ENCODE measurements at places on chromosomes 2 and 18.
A peak's percentile ranks its signal among the peaks of the same experiment; 100 is the strongest.

- no peak for DNase-seq
Observed at GRCh38 chr2:46273919-46274318, 23.3 kb upstream of the EPAS1 start.

GRCh38 chr2:174125090-174125489, 123.2 kb downstream of the OLA1 start:
- DNase-seq, result peak; percentile 78

DNA sequence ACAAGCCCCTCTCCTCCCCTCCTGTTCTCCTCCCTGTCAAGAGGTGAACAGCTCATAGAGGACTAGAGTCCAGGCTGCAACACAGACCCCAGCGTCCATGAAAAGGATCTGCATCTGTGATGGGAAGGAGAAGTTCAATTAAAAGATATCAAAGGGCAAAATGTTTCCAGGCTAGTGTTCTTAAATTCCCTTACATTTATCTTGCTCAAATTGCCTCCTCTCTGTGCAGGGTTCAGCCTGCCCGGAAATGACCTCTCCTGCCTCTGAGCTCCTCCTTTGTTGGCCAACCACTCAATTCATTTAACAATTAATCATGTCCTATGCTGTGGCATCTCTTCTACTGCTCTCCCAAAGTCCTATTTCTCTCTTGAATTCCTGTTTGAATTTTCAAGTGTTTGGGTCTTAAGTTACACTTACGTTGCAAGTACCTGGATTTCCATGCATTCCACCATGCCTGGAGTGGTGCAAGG, 105.3 kb downstream of the TSN start:
- DNase-seq, result no peak

GRCh38 chr2:194385376-194385775, 1271.7 kb upstream of the SLC39A10 start:
- DNase-seq, result no peak

DNA sequence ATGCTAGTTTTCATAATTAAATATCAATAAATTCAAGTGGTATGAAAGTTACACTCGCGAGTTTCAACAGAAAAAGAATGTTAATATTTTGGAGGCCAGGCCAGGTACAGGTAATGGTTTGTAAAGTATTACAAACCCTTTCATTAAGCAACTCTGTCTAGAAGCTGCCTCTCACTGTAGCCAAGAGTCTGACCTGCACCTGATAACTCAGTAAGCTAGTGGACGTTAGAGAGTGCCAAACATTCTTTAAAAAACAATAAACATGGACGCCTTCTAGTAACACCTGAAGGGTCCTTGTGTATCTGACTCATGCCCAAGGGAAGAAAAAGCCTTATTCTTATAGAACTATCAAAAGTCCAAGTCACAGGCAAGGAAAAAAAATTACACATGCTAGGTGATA, 70.2 kb downstream of the MBD2 start:
- no peak for DNase-seq

DNA sequence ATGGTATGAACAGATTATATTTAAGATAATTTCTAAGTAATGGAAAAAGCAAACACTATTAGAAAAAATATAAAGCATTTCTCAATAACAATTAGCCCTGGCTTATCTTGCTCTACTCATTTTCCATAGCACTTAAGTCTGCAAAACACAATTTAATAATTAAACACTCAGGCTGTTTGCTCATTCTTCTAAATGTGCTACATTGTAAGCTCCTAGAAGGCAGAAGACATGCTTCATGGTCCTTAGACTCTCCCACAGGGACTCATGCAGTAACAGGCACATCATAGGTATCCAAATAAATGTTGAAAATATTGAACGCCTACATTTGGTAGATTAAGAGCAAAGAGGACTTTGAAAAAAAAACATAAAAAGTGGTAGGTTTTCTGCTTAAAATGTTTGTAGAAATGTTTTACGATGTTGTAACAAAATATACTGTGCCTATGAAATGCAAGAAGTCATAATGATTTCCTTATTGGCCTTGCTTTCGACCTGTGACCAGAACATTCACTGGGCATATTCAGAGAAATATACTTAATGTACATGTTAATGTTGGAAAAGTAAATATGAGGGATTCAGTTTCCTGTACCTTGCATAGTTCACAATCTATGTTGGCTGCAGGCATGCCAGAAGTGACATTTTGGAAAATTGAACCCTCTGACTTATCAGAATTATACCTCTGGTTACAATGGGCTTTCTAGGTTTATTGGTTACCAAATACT, 27.2 kb downstream of the G6PC2 start:
- no peak for DNase-seq

DNA sequence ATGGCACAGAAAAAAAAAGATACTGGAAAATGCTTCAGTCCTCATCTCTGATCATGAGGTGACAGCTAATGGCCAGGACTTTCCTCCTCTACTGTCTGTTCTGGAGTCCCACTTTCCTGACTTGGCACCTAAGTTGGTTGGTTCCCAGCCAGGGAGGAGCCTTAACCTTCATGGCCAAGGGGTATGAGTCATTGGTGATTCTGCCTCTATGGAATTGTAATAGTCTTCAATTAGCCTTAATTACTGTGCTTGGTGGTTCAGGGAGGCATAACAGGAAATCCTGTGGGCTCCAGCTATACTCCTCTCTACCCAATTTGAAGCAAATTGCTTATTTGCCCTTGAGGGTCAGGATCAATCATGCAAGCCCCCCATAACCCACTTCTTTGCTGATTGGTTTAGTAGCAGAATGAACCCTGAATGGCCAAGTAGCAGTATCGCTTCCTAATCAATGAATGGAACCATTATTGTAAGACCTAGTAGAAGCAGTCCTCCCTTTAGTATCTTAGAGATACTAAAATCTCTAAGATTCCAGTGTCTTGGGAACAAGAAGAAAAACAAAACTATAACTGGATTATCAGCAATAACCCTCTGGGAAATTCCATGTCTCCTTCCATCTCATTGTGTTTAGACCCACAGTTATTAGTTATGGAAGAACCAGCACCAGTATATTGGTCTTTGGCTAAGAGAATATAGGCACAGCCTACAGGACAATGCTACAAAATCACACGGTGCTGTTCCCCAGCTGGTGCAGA, 109.0 kb downstream of the COL6A3 start:
- no peak for DNase-seq

- no peak for DNase-seq
Observed at GRCh38 chr2:23449413-23449812, 64.4 kb downstream of the KLHL29 start.

DNA sequence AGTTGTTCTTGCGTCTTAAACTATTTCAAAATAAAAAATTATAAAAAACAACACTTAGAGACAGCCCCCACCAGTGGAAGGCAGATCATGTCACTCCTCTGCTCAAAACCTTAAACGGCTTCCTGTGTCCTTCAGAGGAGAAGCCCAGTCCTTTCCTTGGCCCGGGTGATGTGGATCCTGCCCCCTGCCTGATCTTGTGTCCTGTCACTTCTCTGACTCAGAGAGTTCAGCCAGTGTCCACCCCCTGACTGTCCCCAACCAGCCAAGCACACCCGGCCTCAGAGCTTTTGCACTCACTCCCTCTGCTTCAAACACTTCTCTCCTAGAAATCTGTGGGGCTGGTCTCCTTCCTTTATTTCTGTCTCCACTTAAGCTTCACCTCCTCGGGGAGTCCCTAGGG, 35.4 kb downstream of the TOGARAM2 start:
- no peak for DNase-seq

DNA sequence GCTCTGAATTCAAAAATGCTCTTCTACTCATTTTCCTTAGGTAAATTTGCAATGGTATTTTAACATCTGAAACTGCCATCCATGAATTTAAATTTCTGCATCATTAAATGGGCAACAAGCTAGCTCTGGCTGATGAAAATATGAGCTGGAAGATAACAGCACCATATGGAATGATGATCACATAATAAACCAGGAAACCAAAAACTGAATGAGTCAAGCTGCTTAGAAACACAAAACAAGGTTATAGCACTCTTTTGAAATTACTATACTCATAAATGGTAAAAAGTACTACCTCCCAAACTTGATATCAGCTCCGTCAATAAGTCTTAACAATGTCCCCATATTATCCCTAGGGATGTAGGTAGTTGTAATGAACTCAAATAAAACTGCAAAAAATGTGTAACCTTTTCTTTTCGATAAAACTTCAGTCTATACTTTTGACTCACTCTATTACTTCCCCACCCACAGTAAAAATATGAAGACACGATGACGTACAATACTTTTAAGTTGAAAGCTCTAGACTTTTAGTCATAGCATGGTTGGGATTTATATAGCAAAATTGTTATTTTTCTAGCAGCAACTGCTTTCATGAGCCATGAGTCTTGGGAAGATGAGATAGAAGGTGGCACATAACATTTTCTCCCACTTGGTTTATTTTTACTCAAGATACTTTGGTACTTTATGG, 396.7 kb downstream of the CDH2 start:
- DNase-seq, result no peak

- no peak for DNase-seq
Observed at GRCh38 chr18:36499938-36500337, 202.4 kb downstream of the FHOD3 start.

DNA sequence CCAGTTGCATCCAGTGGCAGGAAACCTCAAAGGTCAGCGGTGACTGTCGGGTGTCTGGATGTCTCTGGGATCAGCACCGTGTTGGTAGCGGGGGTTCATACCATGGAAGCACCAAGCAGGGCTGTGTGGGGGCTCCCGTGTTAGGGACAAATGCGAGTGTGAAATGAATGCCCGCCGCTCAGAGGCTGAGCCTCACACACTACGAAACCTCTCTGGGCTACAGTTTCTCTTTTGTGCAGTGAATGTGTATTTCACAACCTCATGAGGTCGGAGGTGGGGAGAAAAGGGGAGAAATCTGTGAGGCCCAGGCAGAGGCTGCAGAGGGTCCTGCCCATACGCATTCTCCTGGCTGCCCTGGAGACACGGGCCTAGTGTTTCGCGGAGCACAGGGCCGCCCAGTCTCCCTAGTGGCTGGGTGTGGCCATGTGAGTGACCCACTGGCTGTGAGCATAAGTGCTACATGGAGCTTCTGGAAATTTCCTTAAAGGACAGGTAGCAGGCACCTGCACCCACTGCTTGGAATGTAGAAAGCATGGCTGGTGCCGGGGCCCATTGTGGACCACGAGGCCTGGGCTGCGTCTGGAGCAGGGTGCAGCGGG, 138.0 kb upstream of the GLI2 start:
- DNase-seq, result no peak

- DNase-seq, result no peak
Observed at GRCh38 chr18:48422947-48423378, 13.8 kb upstream of the ZBTB7C start.

DNA sequence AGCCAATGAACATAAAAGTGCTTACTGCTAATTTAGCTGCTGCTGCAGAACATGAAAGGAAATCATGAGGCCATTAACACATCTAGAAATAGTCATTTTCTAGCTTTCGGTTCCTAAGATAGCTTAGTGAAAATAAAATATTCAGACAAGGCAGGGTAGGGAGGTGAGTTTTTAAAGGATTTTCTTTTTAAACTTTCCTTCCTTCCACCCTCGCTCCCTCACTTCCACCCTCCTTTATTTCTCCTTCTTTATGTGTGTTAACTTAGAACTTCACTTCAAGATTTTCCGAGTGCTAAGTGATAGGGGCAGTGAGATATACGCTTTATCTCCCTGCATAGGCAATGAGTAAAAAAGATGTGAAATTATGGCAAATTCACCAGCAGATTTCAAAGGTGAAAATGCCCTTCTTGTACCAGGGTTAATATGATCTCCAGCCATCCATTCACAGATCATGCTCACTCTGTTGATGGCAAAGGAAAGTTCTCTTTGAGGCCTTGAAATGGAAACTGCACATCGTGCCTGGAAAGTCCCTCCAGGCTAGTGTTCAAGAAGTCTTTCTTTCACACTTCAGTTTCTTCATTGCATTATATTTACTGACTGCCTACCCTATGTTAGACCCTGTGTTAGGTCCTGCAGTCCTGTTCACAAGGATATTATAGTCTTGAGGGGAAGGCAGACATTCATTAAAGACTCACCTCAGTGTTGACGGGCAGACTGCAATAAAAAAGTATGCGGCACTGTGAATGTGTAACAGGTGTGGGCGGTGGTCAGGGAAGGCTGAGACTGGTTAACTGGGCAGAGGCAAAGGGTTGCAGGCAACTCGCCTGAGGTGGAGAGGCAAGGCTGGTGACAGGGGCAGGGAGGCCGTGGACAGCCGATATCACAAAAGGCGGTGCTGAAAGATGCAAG, 200.8 kb downstream of the PLCL1 start:
- DNase-seq, result no peak

GRCh38 chr2:62938126-62938525, 112.5 kb upstream of the OTX1 start:
- no peak for DNase-seq

- no peak for DNase-seq
Observed at GRCh38 chr2:202060218-202060617, 12.8 kb upstream of the KIAA2012 start.

- no peak for DNase-seq
Observed at GRCh38 chr2:122138561-122138960, 383.1 kb downstream of the TSN start.

DNA sequence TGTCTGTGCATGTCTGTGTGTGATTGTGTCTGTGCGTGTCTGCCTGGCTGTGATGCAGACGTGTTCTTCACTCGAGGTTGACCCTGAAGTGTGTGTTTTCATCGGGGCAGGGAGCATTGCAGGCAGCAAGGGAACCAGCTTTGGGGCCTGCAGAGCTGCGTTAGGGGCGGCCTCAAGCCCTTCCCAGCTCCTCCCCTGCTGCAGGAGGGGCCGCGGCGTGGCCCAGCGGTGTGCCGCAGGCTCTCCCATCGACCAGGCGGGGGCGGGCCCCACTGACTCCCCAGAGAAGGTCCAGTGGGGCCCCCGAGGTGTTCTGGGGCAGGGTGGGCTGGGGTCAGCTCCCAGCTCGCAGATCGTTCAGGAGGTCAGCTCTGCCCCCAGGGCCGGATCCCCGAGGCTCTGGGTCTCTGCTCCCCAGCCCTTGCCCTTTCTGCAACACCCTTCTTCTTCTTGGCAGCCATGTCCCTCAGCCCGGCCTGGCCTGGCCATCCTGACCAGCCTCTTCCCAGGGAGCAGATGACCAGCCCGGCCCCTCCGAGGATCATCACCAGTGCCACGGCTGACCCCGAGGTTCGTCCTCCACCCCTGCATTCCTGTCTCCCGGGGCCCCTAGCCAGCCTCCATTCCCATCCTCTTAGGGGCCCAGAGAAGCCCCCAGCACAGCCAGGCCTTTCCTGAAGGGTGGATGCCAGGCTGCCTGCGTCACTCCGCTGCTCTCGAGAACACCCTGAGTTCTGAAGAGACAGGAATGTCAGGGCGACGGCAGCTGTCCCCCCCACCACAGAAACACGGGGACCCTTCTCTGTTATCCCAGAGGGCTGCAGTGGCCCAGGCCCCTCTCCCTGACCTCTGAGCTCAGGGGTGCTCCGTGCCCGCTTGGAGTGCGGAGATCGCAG, 11.1 kb upstream of the KLHL30 start:
- DNase-seq, result no peak

GRCh38 chr2:207532676-207533075, 2.9 kb downstream of the CREB1 start:
- DNase-seq, result no peak

DNA sequence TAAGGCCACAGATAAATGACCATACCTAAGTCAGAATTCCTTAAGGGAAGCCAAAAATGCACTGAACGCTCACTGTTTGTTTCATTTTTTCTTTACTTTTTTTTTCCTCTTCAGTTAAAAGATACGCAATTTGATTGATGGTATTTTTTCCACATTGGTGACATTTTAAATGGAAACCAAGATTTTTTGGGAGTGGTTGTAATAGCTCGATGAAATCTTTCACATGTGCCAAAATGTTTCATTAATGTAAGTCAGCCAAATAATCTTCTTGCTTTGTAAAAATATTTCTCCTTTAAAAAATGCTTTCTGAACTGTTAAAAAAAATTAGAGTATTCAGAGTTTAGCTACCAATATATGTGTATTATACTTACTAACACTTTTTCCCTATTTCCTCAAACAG, 339.8 kb downstream of the ZEB2 start:
- no peak for DNase-seq
